Kidney capillary endothelial cell (primary cell): ENCODE measurements at places on chromosomes 4 and X.
A peak's percentile ranks its signal among the peaks of the same experiment; 100 is the strongest.

DNA sequence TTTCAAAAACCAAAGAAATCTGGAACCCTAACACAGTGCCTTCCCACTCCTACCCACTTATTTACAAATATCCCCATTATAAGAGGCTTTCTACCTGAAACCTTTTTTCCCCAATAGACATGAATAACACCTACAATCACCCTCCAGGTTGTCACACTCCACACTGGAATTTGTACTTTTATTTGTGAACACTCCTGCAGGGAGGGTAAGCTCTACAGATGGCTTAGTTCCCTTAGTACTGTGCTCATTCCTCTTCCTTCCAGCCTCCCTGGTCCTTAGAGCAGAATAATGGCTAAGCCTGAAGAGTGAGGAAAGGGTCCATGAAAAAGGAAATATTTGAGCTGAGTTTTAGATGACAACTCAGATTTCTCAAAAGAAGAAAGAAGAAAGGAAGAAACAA is 22.2 kb upstream of the SULT1E1 start:
- no peak for DNase-seq

DNA sequence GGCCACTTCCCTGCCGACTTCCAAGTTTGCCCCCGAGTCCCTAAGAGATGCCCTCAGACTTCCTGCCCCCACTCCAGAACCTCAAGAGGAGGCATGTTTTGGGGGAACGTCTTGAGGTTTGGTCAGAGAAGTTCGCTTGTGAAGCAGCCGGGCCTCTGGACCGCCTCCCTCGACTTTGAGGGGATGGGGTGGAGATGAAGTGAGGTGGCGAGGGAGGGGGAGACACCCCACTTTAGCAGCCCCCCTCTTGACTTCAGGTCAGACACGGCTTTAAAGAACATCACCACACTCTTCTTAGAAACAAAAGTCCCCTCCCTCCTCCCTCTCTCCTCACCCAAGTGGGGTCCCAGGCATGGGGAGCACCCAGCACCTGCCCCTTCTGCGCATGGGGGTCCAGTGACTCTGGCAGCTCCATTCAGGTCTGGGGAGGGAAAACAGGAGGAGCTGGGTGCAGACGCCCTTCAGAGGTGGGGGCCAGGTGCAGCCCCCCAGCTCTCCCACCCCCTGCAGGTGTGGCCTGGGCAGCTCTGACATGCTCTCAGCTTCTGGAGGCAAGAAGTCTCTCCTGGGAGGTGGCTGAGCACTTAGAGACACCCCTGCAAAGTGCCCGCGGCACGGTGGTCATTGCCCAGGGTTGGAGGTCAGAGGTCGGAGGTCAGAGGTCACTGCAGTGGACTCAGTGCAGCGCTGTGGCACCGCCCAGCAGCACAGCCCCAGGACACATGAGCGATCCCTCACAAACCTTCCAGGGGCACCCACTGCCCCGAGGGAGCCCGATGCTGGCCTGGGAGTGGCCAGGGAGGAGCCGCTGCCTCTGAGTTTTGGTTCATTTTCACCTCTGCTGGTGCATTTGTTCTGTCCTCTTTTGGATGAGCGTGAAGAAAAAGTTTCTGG is 108.8 kb downstream of the CPZ start:
- no peak for DNase-seq

DNA sequence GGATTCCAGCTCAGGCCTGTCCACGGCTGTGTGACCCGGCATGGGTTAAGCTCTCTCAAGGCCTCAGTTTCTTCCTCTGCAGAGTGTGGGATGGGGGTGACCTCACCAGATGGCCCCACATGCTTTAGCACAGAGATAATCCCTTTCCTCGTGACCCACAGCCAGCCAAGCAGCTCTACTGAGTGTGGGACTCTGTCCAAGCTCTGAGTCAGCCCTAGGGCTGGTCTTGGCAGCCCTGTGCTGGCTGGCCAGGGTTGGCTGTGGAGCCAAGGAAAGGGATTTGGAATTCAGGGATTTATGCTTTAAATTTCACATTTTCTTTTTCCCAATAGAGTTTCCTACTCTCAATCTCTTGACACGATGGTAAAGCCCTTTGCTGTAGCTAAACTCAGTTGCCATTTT is 19.7 kb upstream of the SPON2 start:
- peak; percentile 55 for DNase-seq

DNA sequence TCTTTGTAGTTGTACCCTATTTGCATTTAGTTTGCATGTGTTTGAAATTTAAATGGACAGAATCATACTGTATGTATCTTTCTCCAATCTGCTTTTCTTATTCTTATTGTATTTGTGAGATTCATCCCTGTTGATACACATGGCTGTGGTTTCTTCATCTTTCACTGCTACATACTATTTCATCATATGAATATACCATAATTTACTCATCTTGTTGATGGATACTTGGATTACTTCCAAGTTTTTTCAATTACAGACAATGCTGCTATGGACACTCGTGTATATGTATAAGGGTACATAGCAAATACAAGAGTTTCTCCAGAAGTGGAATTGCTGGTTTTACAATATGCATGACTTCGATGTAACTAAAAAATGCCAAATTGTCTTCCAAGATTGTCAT is 11.8 kb upstream of the KLHL8 start:
- no peak for DNase-seq

GRCh38 chr4:648579-649292 is 23.4 kb downstream of the PDE6B start:
- no peak for DNase-seq

DNA sequence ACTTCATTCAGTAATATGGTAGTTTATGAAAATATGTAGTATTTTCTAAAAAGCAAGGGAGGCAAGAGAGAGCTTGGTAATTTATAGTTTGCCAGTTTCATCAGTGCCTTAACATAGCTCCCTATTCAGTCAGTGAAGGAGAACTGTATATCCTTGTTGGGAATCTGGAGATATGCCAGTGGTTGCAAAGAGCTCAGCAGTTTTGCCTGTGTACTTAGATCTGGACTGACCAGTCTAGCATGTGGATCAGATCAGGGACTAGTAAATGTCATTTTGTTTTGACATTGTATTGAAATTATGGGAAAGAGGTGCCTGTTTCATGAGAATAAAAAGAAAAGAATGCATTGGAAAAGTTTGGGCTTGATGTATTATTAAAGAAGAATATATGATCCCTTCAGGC is 88.6 kb downstream of the ZIC3 start:
- DNase-seq: no peak

- no peak for DNase-seq
These were observed 3.0 kb downstream of the FBXL5 start for GRCh38 chr4:15652191-15652590.

DNA sequence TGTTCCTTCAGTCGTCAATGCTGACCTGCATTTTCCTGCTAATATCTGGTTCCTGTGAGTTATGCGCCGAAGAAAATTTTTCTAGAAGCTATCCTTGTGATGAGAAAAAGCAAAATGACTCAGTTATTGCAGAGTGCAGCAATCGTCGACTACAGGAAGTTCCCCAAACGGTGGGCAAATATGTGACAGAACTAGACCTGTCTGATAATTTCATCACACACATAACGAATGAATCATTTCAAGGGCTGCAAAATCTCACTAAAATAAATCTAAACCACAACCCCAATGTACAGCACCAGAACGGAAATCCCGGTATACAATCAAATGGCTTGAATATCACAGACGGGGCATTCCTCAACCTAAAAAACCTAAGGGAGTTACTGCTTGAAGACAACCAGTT is 12.6 kb downstream of the TLR8 start:
- DNase-seq: no peak

DNA sequence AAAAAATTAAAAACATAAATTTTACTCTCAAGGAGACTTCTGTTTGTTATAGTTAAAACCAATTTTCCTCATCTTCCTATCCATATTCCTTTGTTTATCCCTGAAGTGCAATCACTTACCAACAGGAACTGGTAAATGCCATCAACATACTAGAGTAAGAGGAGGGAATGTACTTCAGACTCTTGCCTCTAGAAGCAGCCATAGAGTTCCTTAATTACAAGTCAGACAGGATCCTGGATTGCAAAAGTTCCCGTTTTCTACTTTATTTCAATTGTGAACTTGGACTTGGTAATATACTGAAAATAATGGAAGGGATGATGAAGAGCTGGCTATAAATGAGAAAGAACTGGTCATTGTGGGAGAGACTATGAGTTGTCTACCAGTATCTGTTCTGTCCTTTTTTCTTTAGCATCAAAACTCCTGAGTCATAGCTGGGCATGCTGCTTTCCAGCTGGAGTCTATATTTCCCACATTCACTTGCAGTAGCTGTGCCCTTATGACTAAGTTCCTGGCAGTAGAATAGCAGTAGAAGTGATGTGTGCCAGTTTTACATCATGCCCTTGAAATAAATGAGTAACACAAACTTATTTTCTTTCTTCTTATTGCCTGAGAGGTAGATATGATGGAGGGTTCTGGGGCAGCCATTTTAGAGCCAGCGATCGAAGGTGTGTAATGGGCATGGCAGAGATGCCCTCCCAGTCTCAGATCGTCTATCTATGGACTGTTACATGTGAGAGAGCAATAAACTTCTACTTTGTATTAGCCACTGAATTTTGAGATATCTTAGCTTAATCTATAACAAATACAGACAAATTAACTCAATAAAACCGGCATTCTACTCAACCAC is 26.8 kb upstream of the SPARCL1 start:
- peak; percentile 43 for DNase-seq

DNA sequence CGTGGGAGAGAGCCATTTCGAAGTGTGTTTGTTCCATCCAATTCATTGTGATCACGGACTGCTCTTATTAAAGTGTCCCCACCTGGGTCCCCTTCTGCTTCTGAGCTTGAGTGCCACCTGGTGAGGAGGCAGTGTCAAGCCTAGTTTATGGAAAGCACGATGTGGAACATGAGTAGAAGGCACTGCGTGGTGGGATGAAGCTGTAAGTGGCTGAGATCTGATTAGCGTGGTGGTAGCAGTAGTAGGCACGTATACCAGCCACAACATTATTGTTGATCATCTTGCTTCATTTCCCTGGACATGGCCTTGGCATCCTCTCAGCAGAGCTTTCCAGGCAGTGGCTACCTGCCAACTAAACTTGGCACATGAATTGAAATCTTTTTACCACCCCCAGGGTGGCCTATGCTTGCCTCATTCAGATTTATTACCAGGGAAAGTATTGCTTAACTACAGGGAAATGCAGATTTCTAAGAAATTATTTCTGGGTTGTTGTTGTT is 46.4 kb downstream of the GPAT3 start:
- no peak for DNase-seq

DNA sequence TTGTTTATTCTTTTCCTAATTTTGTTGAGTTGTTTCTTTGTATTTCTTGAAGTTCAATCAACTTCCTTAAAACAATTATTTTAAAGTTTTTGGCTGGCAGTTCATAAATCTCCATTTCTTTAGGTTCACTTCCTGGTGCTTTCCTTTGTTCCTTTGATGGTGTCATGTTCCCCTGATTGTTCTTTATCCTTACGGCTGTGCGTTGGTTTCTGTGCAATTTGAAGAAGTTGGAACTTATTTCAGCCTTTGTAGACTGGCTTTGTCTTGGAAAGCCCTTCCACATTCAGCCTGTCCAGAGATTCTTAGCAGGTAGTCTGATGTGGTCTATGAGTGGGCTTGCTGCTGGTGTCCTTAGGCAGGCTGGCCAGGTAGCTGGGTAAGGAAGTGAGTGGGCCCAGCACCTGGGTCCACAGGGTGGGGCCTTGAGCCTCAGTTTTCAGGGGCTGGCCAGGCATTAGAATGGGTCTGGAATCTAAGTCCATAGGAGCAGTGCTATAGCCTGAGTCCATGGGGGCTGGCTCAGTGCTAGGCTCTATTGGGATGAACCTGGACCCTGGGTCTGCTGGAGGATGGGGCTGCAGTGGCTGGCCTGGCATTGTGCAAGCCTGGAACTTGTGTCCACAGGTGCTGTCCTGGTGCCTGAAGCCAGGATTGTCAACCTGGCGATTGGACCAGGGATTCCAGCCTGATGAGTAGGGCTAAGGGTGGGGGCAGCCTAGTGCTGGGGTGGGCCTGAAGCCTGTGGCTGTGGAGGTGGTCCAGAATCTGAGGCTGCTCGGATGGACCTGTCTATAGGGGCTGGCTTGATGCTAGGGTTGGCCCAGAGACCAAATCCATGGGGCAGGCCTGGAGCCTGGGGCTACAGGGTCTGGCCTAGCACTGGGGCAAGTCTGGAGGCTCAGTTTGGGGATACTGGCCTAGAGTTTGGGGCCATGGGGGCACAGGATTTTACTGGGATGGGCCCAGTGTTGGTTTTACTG is 152.4 kb downstream of the STAG2 start:
- no peak for DNase-seq

GRCh38 chr4:96315815-96316214 is 475.9 kb downstream of the PDHA2 start:
- no peak for DNase-seq

DNA sequence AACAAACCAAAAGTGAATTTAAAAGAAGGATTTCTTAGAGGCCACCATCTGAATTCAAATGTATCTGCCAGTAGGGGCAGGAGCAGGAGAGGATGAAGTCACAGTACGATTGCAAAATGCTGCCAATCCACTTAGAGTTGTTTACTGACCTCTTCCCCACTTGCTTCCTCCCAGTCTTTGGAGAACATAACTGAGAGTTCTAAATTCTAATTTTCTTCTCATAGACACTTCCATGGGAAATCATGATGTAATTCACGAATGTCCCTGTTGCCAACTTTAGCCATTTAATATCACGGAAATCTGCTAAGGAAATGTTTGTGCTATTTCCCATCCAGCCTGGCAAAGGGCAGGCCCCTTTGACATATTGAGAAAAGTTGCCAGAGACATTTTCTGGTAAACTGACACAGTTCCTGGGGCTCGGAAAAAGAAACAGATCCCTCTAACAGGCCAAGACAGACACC is 33.6 kb upstream of the NOCT start:
- peak; percentile 15 for DNase-seq

DNA sequence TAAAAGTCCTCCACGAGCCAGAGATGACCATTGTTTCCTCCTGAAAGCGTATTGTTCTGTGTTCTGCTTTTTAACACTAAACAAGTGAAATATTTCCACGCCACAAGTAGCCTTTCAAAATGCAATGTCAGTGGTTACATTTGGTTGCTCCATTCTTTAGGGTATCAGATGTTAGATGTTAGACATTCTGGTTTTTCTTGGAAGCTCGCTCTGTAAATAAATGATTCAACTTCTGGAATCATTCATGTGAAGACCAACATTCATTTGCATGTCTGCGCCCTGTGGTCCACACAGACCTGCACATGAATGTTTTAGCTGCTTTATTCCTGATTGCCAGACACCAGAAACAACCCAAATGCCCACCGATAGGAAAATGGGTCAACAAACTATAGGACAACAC is 38.0 kb upstream of the HELT start:
- no peak for DNase-seq

DNA sequence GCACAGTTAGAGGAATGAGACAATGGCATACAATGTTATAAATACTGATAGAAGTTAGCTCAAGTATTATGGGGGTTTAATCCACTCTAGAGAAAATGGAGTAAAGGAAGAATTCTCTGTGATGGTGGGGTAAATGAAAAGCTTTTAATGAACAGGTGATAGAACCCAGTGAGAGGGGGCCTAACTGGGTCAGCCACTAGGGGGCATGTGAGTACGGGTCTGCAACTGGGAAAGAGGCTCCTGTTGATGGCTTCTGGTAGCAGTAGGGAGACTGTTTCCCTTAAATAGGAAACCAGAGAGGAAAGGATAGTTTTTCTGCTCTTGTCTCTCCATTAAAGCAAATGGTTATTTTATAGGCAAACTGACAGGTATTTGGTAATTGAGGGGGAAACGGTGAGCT is 132.8 kb upstream of the GPR101 start:
- no peak for DNase-seq

- no peak for DNase-seq
These were observed 50.8 kb upstream of the EDNRA start for GRCh38 chr4:147430111-147430510.

GRCh38 chr4:112082954-112083586 is 62.2 kb upstream of the FAM241A start:
- peak; percentile 99 for DNase-seq

- peak; percentile 82 for DNase-seq
These were observed 103.4 kb downstream of the PDE5A start for GRCh38 chr4:119525005-119525749.

GRCh38 chrX:53474707-53475106 is 40.5 kb upstream of the HSD17B10 start:
- DNase-seq: no peak
